Amniotic epithelial cell (primary cell): ENCODE measurements at places on chromosomes 12 and 14.

- DNase-seq: no peak
Observed at GRCh38 chr14:86714153-86714552, 1184.2 kb downstream of the FLRT2 start.

- no peak for DNase-seq
Observed at GRCh38 chr12:121289962-121290361, 6.5 kb downstream of the CAMKK2 start.

GRCh38 chr14:68181519-68182326 is 362.1 kb downstream of the RAD51B start:
- DNase-seq: peak; percentile 59

- no peak for DNase-seq
Observed at GRCh38 chr12:9856151-9856550, 13.0 kb downstream of the CLEC2B start.

DNA sequence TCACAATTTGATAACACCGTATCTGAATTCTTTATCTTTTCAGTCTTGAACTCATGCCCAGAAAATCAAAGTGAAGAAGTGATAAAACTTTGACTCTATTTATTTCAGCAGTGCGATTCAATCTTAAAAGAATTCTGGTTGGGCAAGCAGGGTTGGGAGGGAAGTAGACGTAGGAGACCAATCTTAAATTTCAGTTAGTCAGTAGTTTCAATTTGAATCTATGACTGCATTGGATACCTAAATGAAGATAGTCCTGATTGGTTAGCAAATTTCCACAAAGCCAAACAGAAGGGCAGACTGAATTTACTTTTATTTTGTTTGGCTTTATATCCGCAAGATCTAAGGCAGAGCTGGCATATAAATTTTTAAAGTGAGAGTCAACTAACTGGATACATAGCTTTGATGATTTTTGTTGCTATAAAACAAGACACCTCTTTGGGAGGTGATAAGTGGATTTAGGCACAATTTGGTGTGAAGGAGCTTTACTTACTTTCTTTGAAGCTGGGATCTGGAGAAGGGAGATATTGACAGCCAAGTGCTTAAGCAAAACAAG is 2.6 kb downstream of the ACSS3 start:
- peak; percentile 54 for DNase-seq

GRCh38 chr12:80707830-80708258 is 410 bp downstream of the MYF6 start:
- no peak for DNase-seq

GRCh38 chr12:67377541-67377940 is 108.4 kb downstream of the CAND1 start:
- DNase-seq: no peak

DNA sequence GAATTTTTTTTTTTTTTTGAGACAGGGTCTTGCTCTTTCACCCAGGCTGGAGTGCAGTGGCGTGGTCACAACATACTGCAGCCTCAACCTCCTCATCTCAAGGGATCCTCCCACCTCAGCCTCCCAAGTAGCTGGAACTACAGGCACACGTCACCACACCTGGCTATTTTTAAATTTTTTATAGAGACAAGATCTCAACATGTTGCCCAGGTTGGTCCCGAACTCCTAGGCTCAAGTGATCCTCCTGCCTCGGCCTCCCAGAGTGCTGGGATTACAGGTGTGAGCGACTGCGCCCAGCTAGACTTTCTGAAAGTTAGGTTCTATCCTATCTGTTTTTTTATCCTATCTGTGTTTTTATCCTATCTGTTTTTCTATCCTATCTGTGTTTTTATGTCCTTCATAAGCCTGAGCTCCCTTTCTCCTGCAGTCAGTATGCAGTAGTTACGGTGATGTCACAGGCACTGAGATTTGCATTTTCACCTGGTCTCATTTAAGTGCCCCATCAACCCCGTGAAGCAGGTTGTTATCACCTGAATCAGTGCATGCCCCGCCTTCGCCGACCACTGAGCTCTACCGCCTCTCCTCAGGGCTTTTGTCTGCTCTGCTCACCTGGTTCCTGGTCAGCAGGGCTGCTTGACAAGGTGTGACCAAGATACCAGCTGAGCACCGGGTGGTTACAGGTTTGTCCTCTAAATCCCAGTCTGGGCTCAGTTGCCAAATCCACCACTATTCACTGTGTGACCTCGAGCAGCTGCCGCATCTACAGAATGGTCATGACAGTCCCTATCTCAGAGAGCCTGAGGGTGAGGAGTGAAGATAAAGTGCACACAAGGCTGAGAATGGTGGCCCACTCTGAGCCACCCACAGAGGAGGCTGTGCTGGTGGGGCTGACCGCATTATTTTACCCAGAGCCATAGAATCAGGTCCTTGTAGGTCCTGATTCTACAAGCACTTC is 33.1 kb downstream of the SYNDIG1L start:
- DNase-seq: no peak

DNA sequence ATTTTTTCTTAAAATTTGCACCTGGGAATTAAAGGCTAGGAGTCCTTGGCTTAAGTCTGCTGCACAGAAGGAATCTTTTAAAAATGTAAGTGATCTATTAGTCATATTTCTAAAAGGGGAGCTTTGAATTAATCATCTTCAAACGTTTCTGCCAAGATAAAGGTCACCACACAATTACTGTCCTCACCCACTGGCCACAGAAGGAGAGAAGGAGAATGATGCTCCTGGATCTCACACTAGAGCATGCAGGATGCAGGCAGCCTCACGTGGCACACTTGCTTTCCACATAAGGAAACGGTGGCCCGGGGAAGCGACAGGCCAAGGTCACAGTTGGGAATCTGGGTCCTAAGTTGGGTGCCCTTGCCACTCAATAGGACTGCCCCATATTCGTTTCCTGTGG is 16.9 kb downstream of the PLEKHG7 start:
- peak; percentile 41 for DNase-seq

- peak; percentile 92 for DNase-seq
Observed at GRCh38 chr14:32457213-32457920, 128.3 kb downstream of the AKAP6 start.

- DNase-seq: peak; percentile 16
Observed at GRCh38 chr12:44286336-44286735, 450.5 kb downstream of the TMEM117 start.

DNA sequence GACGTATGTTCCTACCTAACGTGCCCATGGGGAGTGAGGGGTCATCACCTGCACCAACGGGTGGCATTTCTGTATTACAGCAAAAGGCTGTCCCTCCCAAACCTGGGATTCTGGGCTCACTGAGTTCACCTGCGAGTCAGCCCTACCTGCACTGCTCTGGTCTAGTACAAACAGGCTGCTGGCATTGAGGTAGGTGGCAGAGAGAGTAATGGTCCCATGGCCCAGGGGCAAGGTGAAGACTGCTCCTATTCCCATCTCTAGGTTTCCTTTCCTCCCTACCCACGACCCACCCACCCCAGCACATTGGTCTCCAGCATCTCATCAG is 421 bp downstream of the SUOX start:
- no peak for DNase-seq

DNA sequence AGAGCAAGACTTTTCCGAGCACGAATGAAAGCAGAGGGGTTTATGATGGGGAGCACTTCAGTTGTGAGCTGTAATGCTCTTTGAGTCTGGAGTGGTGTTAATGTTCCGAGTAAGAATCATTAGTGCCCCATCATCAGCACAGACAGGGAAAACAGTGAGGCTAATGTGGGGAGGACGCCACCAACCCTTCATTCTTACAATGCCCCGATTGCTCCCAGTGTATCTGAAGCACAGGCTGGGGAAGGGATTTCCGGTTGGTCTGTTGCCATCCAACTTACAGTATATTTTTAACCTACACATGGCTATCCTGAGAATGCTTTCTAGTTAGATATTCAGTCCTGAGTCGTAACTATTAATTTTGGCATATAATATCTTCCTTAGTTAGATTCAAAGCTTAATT is 141.6 kb downstream of the APAF1 start:
- no peak for DNase-seq

DNA sequence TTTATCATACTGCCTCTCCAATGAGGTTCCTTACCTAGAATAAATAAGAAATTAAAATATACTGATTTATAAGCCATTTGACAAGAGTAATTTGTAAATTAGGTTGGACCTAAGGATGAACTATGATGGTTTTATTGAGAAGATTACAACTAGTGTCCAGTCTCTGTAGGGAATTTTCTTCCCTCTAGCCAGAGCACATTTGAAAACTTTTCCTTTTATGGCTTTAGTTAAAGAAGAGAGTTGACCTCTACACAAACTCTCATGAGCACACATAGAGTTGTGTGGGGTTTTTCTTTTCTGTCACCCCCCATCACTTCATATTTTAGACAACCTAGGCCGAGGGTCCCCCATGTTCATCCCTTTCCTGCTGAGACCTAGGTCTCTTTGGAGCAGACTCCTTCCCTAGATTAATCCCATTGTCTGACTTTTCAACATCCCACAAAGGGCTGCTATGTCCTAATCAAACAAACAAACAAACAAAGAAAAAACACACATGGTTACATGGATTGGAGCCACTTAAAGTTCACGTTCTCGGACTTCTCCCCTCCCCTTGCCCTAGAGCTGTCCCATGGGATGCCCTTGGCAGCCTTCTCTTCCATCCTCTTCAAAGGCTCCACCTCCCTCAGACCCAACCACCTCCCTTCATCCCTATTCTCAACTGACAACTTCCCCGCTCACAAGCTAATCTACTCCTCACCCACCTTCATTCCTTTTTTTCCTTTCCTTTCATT is 40.7 kb downstream of the GPR135 start:
- no peak for DNase-seq

DNA sequence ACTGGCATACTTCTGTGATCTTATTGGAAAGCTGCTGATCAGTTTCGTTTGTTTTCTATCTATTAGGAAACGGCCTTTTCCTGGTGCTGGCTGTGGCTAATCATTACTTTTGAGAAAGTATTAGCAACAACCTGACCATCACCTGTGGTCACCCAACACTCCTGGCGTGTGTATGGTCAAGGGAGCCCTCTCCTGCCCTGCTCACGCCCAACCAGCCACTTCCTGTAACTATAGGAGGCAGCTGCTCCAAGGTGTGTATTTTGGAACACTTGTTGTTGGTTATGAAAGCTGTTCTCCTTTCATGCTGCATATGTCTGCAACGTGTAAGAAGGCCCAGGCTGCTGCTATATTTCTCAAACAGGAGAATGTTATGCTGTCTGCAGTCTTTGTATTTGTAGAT is 1582.8 kb downstream of the AACS start:
- no peak for DNase-seq

DNA sequence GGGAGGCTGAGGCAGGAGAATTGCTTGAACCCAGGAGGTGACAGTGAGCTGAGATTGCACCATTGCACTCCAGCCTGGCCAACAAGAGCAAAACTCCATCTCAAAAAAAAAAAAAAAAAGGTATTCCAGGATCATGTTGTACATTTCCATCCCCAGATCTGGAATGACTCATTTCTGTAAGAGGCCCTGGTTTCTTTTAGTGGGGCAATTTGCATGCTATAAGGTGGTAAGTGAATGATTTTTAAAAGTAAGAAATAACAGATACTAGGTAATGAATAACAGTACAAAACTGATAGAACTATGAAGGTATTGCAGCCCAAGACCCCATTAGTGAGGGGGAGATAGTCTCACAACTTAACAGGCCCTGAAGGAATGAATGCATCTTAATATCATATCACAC is 17.7 kb upstream of the ADCK1 start:
- DNase-seq: peak; percentile 44

GRCh38 chr12:102232036-102232435 is 34.4 kb upstream of the PMCH start:
- no peak for DNase-seq

DNA sequence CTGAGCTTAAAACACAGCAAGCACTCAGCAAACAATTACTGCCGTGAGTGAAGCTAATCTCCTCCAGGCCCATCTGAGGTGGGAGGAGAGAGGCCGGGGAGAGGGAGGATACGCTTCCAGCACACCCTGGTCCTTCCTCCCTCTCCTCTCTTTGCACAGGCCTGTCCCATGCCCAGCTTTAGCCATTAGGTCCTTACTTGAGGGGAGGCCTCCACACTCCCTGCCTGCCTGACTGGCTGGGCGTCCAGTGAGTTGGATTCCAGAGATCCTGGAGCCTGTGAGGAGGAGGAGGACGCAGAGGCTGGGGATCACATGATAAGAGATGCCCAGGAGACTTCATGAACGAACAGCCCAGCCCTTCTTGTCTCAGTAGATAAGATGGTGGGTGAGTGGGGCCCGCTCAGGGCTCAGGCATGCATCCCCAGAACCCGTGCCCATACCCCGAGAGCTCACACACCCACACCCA is 65.1 kb upstream of the NCOR2 start:
- DNase-seq: peak; percentile 81

DNA sequence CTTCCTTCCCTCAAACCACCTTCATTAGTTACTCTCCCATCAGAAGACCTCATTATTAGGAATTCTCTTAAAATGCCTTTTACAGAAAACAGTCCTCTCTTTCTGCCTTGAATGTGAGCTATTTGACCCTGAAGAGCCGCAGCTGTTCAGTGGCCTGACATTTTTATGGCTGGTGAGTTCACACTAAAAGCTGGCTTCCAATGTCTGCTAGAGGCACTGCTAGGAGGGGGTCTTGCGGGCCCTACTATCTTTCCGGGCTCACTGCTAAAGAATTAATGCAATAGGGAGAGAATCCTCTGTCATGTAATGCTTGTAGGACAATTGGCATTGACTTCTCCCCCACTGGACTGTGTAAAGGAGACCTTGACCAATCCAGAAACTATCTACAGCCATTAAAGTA is 87.7 kb downstream of the GPR135 start:
- peak; percentile 24 for DNase-seq
